ENCODE measurements at places on chromosomes 4 and X. TPM values are rescaled to one million over a fixed set of nuclear protein-coding genes. Genes with fewer than 3 reads are reported as not detected.

The ZCCHC4 gene
- 19.4 TPM for total RNA-seq

The STK26 gene
- 17.6 TPM for total RNA-seq

The EVC2 gene
- 7.2 TPM for total RNA-seq

The SEC31A gene
- 264 TPM for total RNA-seq

The SCOC gene
- 35.2 TPM for total RNA-seq

The JCHAIN gene
- 2.2 TPM for total RNA-seq

The UNC5C gene
- 1.1 TPM for total RNA-seq

The CT45A1 gene
- not detected for total RNA-seq

The UCP1 gene
- total RNA-seq = 1.7 TPM

The EGFL6 gene
- total RNA-seq = 21.2 TPM
